ENCODE measurements at places on chromosomes 3 and 15. TPM values are rescaled to one million over a fixed set of nuclear protein-coding genes. Genes with fewer than 3 reads are reported as not detected.

The GRM2 gene
- total RNA-seq, result 1.9 TPM

The RARRES1 gene
- total RNA-seq, result not detected

The CP gene
- not detected for total RNA-seq

The PFN2 gene
- total RNA-seq, result 1.9 TPM

The GTF2E1 gene
- 31.1 TPM for total RNA-seq

The GALNT15 gene
- total RNA-seq, result not detected

The ATP2B2 gene
- total RNA-seq, result not detected

The PTH1R gene
- not detected for total RNA-seq

The LRRIQ4 gene
- total RNA-seq, result not detected

The TMC3 gene
- total RNA-seq, result not detected

The COX5A gene
- 209 TPM for total RNA-seq

The MUC20 gene
- total RNA-seq, result 3.2 TPM

The PARP9 gene
- total RNA-seq, result 92.5 TPM

The FANCD2OS gene
- not detected for total RNA-seq

The B3GNT5 gene
- 0.25 TPM for total RNA-seq

The KCNAB1 gene
- total RNA-seq, result not detected

The IL20RB gene
- total RNA-seq, result 0.67 TPM

The ADGRG7 gene
- not detected for total RNA-seq

The BUB1B gene
- 70.0 TPM for total RNA-seq

The PSTPIP1 gene
- 150 TPM for total RNA-seq

The SLITRK3 gene
- not detected for total RNA-seq

The TM6SF1 gene
- total RNA-seq, result 15.2 TPM

The CPLX3 gene
- 0.12 TPM for total RNA-seq

The LMAN1L gene
- total RNA-seq, result 0.38 TPM

The CCR1 gene
- 1.5 TPM for total RNA-seq

The MESP1 gene
- total RNA-seq, result 1.2 TPM

The PP2D1 gene
- total RNA-seq, result not detected

The NRROS gene
- 31.8 TPM for total RNA-seq

The FAM107A gene
- total RNA-seq, result not detected

The EPB42 gene
- total RNA-seq, result not detected

The SAXO2 gene
- not detected for total RNA-seq

The TGM4 gene
- total RNA-seq, result not detected

The KCNMB3 gene
- 0.31 TPM for total RNA-seq

The GOLGA6B gene
- not detected for total RNA-seq

The ISLR gene
- total RNA-seq, result not detected

The ADIPOQ gene
- not detected for total RNA-seq

The TTBK2 gene
- total RNA-seq, result 13.1 TPM

The STXBP5L gene
- total RNA-seq, result not detected

The XIRP1 gene
- total RNA-seq, result not detected

The HDGFL3 gene
- total RNA-seq, result 28.2 TPM

The ITGA11 gene
- total RNA-seq, result 0.60 TPM

The OXNAD1 gene
- 80.3 TPM for total RNA-seq

The SLC51A gene
- total RNA-seq, result not detected

The GPR87 gene
- total RNA-seq, result not detected

The AMT gene
- 5.7 TPM for total RNA-seq

The DNAH1 gene
- 26.3 TPM for total RNA-seq

The GOLGA6L7 gene
- total RNA-seq, result not detected
